ENCODE measurements at places on chromosomes 5 and 9. TPM values are rescaled to one million over a fixed set of nuclear protein-coding genes. Genes with fewer than 3 reads are reported as not detected.

GRCh38 chr5:73823508-73823925 lies 197.5 kb downstream of the ARHGEF28 start:
- no peak for DNase-seq

DNA sequence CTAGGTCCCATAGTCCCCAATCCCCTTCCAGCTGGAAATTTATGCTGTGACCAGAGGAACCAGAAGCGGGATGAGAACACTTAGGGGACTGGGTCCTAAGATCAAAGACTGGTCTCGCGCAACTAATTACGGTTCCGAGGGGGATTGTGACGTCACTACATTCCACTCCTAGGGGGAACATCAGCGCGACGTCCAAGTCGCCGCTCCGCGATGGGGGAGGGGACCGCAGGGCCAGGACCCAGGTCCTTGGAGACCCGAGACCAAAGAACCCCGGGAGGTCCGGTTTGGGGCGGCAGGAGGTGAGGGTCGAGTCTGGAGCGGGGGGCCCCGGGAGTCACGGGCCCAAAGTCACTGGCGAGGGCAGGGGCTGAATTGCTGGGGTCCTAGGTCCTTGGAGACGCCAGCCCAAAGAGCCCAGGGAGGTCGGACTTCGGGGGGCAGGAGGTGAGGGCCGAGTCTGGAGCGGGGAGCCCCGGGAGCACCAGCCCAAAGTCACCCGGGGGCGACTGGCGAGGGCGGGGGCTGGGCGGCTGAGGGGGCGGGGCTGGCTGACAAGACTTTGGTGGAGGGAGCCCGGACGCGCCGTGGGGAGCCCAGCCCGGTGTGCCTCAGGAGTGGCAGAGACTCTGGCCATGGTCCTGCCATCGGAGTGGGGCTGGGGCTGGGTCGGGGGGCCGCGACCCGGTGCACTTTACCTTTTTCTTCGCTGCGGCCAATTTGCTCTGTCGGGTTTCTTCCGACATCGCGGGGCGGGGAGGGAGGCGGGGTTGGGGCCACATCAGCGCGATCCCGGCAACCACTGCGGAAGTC lies at the start of gene GOLGA2:
Gene GOLGA2 (minus strand): TSS at position 810 of the 810 bp plus-strand sequence. CDS start 31 bp downstream, at position 779.
- DNase-seq: no peak

CDH9 gene
- not detected for total RNA-seq

TPRN gene
- total RNA-seq: 19.6 TPM

GRCh38 chr5:173452119-173452905 lies 124.1 kb upstream of the STC2 start:
- no peak for DNase-seq

DNA sequence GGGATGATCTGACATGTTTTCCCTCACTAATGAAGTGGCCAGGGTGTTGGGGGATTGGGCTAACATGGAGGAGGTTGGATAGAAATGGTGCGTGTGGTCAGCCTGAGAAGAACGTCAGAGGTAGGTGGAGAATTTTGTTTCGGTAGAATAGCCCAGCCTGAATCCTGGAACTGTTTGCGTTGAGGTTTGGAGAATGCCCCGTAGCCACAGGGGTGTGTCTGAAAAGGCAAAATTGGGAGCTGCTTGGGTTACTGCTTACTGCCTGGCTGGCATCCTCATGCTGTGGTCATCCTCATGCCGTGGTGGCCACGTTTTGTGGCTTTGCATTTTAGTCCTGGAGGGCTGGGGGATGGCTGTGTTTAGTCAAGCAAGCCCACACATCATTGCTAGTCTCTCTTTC lies 236.9 kb downstream of the GOLPH3 start:
- DNase-seq: no peak

DNA sequence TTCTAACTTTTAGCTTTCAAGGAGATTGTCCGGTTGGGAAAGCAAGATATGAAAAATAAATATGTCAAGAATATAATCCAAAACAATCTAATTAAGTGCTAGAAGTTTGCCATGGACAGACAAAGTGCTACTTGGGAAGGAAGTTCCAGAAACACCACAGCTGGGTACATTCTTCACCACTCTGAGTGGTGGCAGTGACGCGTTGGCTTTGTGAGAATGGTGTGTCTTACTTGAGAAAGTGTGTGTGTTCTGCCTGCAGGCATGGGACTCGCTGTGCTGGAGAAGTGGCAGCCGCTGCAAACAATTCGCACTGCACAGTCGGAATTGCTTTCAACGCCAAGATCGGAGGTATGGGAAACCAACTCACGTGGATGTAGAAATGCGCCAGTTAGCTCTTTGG lies 177.2 kb downstream of the PCSK5 start:
- DNase-seq: no peak

FIBCD1 gene
- total RNA-seq: 0.95 TPM

- no peak for DNase-seq
Observed at GRCh38 chr5:111126896-111127295, 34.7 kb downstream of the WDR36 start.

DNA sequence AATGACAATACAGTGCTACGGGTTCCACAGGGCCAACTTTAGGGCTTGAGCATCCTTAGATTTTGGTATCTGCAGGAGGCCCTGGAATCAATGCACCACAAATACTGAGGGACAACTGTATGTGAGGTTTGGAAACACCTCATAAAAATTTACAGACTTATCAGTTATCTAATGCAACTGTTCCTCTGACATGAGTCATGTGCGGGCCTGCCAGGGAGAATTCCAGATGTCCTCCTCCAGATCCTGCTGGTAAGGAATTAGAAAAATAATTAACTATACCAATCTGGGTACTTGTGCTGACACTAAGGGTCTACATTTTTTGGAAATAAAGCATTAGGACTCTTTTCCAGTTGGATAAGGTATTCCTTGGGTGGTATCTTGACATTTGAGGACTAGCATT lies 333.3 kb downstream of the ARRDC3 start:
- DNase-seq: no peak

PCYOX1L gene
- total RNA-seq: 13.4 TPM

- DNase-seq: no peak
Observed at GRCh38 chr5:1751864-1752822, 47.5 kb downstream of the MRPL36 start.

DNA sequence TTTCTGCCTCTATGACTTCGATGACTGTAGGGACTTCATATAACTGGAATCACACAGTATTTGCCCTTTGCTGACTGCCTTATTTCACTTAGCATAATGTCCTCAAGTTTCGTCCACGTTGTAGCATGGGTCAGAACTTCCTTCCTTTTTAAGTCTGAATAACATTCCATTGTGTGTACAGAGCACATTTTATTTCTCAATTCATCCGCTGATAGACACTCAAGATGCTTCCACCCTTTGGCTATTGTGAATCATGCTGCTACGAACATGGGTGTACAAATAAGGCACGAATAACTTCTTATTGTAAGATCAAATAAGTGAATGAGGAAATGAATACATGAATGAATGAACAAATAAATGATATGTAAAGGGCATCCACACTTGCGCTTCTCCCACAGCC lies 13.0 kb downstream of the BARX1 start:
- DNase-seq: no peak

MRPL41 gene
- 64.5 TPM for total RNA-seq

ST8SIA4 gene
- total RNA-seq: 29.4 TPM

FOXD4L3 gene
- 0.11 TPM for total RNA-seq

DNA sequence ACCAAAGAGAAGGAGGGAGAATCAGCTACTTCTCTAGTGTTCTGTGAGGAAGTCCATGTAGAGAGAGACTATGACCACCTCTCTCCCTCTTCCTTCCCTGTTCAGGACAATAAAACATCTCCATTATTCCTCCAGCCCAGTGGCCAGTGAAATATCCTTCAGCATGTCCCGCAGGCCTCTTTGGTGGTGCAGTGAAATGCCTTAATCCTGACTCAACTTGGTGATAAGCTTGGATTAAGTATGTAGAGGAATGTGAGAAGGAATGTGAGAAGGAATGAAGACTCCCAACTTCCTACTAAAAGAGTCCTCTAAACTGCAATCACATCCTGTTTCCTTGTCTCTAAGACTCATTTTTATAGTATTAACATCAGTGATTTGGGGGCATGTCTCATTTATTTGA lies 167.3 kb downstream of the TRPM3 start:
- no peak for DNase-seq

SLC12A2 gene
- 20.5 TPM for total RNA-seq

DNA sequence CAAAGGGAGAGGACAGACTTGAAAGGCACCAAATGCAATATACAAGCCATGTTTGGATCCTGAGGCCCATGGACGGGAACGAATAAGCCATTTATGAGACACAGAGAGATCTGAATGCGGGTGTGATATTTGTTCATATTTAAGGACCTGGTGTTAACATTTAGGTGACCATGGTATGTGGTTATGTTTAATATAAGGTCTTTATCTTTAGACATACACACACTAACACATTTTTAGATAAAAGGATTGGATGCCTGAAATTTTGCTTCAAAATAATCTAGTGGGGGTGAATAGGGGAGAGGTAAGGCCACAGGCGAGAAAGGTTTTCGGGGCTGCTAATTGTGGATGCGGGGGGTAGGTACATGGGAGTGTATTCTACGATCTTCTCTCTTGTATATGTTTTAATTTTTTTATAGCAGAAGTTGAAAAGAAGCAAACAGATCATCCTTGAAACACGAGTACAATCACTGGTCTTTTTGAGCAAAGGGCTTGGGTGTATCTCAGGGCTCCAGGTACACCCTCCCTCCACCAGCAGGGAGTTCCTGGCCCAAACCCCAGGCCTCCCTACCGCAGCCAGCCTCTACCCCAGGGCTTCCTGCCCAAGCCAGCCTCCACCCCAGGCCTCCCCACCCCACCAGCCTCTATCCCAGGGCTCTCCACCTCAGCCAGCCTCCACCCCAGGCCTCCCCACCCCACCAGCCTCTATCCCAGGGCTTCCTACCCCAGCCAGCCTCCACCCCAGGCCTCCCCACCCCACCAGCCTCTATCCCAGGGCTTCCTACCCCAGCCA lies 12.2 kb downstream of the AKNA start:
- DNase-seq: no peak

MYOZ3 gene
- total RNA-seq: 0.18 TPM
